ENCODE measurements at places on chromosomes 2 and 18. TPM values are rescaled to one million over a fixed set of nuclear protein-coding genes. Genes with fewer than 3 reads are reported as not detected.

The KIF1A gene
- total RNA-seq, result 83.0 TPM

The DPYSL5 gene
- total RNA-seq, result not detected

The SNORC gene
- total RNA-seq, result 1.1 TPM

DNA sequence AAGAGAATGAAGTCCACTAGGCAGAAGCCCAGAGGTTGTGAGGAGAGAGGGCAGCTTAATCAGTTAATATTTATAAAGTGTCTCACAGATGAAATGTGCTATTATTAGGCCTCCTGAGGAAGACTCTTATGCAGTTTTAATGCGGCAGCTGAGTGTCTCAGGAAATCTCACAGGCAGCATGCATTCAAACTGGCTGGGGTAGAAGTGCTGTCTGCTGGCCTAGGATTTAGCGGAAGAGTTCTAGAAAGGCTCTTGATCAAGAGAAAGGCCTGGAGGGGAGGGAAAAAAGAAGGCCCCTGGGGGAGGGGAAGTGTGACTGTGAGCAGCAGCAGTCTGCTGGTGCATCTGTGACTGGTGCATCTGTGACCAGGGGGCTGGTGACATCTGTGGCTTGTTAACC is 133.0 kb downstream of the FSHR start:
- no peak for DNase-seq

DNA sequence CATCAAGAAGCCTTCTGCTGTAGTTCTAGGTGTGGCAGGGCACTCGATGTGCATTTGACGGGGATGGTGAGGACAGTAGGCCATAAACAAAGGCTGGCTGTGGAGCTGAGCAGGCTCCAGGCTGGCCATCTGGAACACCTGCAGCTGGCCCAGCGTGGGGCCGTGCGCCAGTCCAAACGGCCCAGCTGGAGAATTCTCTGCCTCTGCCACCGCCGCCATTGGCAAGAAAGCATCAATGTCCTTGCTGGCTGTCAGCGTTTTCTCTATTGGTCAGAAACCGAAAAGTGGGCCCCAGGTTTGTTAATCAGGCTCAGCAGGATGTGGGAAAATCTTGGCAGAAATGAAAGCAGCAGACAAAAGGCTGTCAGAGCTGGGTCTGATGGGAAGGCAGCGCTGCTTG is 24.0 kb upstream of the CTIF start:
- DNase-seq, result peak; percentile 39

DNA sequence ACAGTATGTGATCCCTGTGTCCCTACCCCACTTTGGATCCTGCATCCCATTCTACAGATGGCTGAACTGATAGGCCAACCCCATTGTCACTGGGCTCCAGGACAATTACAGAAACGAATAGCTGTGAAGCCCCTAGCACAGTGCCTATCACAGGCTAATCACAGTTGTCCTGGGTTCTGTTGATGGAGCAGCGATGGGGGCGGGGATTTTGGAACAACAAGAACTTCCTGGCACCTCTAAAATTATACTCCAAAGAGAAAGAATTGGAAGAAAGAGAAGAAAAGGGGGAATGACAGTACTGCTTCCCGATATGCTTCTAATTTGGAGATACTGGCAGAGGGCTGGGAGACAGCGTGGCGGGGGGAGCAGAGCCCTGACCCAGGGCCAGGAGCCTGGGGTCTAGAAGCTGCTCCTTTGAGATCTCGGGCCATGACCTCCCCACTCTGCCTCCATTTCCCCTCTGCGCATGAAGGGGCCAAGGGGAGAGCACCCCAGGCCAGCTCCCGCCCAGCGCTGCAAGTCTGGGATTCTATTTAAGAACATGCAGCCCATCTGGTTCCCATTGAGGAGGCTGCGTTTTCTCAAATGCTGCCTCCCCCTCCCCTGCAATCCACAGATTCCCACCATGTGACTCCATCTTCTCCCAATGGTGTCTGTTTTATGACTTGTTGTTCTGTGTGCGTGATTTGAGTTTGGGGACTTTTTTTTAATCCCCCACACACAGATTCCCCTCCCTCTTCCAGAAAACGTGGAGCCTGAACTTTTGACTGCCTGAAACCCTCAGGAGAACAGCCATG is 202.7 kb downstream of the CYP26B1 start:
- no peak for DNase-seq

The DCDC2C gene
- total RNA-seq, result not detected

The SOCS6 gene
- 18.8 TPM for total RNA-seq

DNA sequence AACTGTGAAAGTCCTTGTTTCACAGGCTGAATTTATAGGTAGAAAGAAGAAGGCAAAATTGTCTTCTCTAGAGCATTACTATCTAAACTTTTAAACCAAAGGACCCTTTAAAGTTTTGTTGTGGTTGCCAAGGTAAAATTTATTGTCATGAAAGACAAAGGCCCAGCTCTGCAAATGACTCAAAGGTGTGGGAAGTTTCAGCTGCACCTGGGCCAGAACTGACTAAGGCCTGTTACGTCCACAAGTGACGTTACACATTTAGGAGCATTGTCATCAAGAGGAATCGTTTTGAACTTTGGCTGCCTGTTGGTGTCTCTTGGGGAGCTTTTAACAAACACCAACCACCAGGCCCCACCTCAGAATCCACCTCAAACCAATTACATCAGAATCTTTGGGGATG is 8.1 kb upstream of the DSC3 start:
- no peak for DNase-seq

The PLEK gene
- total RNA-seq, result 4.0 TPM

The HOXD1 gene
- not detected for total RNA-seq

The PPP1R1C gene
- 7.8 TPM for total RNA-seq

DNA sequence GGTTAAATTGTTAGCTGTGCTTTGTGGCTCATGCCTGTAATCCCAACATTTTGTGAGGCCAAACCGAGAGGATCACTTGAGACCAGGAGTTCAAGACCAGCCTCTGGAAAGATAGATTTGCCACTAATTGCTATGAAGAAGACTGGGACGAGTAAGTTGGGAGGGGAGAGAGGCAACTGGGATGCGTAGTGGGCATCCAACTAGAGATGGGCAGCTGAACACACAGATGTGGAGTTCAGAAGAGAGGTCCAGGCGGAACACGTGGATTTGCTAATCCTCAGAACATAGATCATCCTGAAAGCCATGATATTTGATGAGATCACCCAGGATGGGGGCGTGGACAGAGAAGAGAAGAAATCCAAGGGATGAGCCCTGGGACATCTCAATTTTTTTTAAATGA is 48.7 kb downstream of the CYP26B1 start:
- no peak for DNase-seq

GRCh38 chr2:125386074-125386473 is 1269.9 kb upstream of the GYPC start:
- DNase-seq, result no peak

The AGXT gene
- not detected for total RNA-seq

DNA sequence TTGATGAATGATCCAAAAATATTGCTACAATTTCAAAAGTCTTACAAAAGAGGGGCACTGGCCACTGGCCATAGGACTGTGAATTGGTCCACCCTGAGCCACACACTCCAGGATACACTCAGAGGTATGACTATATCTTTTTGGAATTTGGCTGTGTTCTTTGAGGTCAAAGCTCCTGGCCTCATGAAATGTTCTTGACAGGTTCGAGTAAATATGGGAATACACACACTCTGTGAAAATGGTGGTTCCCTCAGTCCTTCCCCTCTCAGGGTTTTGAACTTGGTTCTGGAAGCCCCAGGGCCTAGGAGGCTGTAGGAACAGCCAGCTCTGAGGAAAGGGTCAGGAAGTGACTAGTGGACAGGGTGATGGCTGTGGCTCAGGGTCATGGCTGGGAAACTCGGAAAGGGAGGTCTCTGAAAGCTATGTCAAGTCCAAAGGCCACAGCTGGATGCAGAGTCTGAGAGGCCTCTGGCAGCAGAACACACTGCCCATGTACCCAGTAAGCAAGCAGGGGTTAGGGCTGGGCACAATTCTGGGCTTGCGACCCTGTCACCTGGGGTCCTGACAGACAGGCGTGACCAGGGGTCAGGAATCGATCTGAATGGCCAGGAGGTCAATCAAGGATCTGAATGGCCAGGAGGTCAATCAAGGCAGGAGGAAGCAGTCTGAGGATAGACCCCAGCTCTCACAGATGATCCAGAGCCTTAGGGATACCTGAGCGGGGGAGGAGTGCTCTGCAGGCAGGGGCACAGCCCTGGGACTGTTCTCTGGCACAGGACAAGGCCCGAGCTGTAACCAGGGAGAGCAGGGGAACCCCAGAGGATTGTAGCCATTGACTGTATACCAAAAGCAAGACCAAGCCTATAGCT is 223.4 kb upstream of the SMAD2 start:
- no peak for DNase-seq

The MSTN gene
- 0.20 TPM for total RNA-seq

The IL36B gene
- not detected for total RNA-seq

DNA sequence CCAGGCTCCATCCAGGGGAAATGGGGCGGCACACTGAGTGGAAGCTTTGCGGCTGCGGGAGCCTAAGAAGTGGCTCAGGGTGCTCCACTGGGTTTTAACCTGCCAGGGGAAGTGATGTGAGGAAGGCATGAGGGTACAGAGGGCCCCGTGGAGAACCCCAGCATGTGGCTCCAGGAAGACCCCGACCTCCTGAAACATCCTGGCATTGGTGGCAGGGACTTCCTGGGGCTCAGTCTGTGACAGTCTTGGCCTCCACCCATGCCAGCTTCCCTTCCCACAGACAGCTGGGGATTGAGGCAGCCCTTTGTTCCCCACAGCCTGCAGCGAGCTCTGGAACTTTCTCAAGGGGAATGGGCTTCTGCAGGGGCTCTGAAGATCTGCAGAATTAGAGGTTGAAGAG is 146.6 kb downstream of the TNS1 start:
- DNase-seq, result no peak

GRCh38 chr2:160006475-160006874 is 55.9 kb downstream of the PLA2R1 start:
- DNase-seq, result no peak

GRCh38 chr2:71685941-71686611 is 232.7 kb downstream of the DYSF start:
- peak; percentile 45 for DNase-seq

DNA sequence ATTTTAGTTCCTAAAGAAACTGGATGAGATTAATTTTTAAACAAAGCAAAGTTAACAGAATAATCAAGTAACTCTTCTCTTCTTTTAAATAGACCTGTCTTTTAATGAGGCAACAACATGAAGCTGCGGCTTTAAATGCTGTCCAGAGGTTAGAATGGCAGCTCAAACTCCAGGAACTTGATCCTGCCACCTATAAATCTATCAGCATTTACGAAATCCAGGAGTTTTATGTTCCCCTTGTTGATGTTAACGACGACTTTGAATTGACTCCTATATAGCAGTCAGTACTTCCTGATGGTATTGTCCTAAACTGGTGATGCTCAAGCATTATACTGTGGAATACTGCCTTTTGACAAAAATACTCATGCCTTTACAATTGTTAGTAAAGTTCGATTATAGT is 53.7 kb upstream of the TWSG1 start:
- DNase-seq, result no peak

The KCNG2 gene
- not detected for total RNA-seq

GRCh38 chr2:240569998-240570530 is 1.8 kb downstream of the RNPEPL1 start:
- DNase-seq, result peak; percentile 16

DNA sequence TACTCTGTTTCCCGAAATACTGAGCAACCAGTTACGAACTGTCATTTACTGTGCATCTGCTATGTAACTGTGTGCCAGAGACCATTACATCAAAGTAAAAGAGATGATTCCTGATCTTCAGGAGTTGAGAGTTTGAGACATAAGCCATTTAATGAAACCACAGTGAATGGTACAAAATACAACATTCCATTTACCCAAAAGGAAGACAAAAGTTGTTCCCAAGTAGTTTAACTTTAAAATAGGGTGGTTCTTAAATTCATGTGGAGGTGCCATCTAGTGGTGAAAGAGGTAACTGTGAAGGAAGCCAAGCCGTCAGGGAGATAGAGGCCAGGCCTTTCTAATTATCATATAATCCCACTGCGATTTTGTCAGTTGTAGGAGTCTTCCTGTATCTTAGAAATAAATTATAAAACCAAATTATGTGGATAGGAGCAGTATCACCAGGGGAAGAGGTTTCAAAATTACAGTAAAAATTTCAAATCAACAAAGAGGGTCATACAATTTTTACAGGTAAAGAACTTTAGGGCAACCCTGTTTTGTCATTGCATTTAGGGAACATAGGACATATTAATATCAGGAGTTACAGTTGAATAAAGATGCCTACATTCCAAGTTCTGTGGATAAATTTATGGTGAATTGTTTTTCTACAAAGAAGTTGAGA is 67.7 kb downstream of the EPAS1 start:
- no peak for DNase-seq

DNA sequence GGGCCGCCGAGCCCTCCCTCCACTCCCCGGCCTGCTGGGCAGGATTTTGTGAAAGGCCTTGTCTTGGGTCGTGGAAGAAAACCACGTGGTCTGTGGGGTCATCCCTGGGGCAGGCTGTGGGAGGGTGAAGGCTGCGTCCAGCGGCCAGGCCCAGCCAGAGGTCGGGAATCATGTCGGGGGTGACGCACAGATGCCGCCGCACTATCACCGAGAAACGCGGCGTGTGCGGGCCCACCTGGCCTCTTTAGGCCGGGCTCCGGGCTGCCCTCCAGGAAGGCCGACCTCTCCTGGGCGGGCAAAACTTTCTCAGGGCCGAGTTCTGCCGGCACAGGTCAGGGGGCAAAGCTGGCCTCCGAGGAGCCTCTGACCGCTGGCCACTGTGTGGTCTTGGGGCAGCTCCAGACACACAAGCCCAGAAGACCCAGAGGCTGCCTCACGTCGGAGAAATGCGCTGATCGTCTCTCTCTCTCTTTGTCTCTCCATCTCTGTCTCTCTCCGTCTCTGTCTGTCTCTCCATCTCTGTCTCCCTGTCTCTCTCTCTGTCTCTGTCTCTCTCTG is 28.4 kb downstream of the NFATC1 start:
- peak; percentile 91 for DNase-seq

GRCh38 chr2:167369083-167369482 is 480.8 kb downstream of the XIRP2 start:
- DNase-seq, result no peak

The GNLY gene
- 2.3 TPM for total RNA-seq

DNA sequence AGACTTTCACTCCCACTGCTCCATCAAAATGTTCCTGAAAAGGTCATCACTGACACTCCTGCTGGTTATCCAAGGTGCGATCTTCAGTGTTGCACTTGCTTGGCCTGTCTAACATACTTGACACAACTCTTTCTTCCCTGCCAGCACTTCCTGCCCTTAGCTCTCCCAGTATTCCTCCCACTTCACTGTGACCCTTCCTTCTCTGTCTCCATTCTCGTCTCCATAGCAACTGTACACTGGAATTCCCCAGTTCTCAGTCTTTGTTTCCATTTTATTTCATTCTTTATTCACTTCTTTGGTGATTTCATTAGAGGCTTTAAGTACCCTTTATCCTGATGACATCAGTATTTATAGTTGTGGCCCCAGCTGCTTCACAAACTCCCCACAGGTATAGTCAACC is 333.0 kb downstream of the IRS1 start:
- no peak for DNase-seq

DNA sequence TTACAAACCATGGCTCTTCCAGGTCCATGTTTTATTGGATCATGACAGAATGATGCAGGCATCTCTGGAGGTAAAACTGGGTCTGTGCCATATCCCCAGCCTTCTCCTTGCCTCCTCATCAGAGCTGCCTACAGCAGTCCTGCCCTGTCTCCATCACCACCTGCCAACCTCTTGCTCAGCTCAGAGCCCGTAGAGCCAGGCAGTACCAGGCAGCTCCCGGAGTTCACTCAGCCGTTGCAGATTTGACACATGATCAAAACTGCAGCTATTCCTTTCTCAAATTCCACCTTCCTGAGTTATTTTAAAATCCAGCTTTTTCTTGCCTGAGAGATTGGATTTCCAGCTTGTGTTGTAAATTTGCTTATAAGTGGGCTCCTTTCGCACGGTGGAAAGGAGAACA is 218.2 kb upstream of the CELF4 start:
- DNase-seq, result no peak

The C1GALT1C1L gene
- 3.1 TPM for total RNA-seq

GRCh38 chr2:191857259-191857805 is 10.4 kb upstream of the CAVIN2 start:
- DNase-seq, result no peak

Data from right cardiac atrium (tissue), 5 donors.